ENCODE measurements at places on chromosomes 2 and 18.
A peak's percentile ranks its signal among the peaks of the same experiment; 100 is the strongest.

DNA sequence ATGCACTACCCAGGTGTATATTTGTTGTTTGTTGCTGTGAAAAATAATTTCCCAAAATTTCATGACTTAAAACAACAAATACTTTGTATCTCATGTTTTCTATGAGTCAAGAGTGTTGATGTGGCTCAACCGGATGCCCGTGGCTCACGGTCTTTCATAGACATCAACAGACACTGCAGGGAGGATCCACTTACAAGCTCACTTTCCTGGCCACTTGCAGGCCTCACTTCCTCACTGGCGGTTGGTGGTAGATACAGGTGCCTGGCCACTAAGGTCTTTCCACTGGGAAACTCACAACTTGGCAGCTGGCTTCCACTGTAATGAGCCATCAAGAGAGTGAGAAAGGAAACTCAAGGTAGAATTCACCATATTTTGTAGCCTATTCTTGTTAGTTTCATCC is 662.9 kb downstream of the IRS1 start:
- peak; percentile 5 for DNase-seq

GRCh38 chr2:191666732-191667131 is 11.2 kb upstream of the NABP1 start:
- DNase-seq = peak; percentile 82

- DNase-seq = no peak
Observed at GRCh38 chr2:16389611-16390010, 276.0 kb downstream of the CYRIA start.

- no peak for DNase-seq
Observed at GRCh38 chr18:75408554-75409506, 18.7 kb downstream of the SMIM21 start.

GRCh38 chr18:54032412-54032811 is 192.1 kb downstream of the MBD2 start:
- no peak for DNase-seq

GRCh38 chr2:11541693-11542274 is 7.9 kb downstream of the GREB1 start:
- peak; percentile 18 for DNase-seq

GRCh38 chr2:100060875-100061274 is 81.5 kb downstream of the AFF3 start:
- DNase-seq = peak; percentile 40

DNA sequence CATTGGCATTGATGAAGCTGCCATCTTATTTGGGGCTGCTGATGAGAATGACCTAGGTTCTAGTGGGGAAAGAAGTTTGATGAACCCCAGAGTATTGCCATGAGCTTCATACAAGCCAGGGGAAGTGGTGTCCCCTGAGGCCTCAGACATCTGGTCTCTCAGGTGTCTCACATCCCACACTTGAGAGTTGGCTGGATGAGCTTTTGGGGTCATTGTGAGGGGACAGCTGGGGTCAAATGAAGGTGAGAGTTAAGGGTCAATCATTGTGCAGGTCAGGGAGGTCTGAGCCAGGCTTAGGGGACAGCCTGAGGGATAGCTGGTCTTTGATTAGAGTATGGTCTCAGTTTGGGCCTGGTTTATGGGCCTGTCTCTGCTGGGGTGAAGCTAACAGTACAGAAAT is 336.5 kb downstream of the CYP26B1 start:
- no peak for DNase-seq

DNA sequence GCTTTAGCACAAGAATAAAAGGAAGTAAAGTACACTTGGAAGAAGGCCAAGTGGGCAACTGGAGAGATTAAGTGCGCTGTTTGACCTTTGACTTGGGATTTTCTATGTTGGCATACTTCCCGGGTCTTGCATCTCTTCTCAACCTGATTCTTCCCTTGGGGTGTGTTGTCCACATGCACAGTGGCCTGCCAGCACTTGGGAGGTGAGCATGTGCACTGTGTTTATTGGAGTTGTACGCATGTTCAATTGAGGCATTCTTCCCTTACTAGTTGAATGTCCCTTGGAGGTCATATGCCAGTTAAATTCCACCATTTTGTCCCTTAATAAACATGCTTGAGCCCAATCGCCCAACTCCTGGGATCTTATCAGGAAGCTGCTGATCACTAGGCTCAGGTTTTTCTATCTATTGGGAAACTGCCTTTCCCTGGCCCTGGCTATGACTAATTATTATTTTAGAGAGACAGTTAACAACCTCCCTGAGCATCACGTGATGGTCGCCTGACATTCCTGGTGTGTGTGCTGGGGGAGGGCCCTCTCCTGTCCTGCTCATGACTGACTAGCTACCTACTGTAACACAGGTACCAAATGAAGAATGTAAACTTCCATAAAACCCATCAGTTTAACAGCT is 62.5 kb upstream of the RAPGEF4 start:
- DNase-seq = no peak

GRCh38 chr2:111164078-111164477 is 43.4 kb downstream of the BCL2L11 start:
- no peak for DNase-seq

- no peak for DNase-seq
Observed at GRCh38 chr2:196245378-196246140, 74.2 kb upstream of the STK17B start.

DNA sequence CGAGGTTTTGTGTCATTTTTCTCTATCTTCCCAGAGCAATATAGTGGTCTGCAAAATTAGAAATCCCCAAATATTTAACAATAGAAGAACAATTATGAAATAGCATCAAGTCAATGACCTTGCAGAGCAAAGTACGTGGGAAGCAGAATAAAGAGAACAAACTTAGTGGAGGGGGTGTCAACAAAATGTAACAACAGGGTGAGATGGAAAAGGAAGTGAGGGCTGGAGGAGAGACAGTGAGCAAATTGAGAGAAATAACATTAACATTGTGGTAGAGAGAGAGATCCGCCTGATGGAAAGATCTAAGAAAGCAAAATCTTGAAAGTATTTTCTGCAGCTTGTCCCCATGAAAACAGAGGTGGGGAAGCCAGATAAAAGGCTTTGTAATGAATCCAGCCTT is 23.4 kb downstream of the ARHGAP15 start:
- no peak for DNase-seq

DNA sequence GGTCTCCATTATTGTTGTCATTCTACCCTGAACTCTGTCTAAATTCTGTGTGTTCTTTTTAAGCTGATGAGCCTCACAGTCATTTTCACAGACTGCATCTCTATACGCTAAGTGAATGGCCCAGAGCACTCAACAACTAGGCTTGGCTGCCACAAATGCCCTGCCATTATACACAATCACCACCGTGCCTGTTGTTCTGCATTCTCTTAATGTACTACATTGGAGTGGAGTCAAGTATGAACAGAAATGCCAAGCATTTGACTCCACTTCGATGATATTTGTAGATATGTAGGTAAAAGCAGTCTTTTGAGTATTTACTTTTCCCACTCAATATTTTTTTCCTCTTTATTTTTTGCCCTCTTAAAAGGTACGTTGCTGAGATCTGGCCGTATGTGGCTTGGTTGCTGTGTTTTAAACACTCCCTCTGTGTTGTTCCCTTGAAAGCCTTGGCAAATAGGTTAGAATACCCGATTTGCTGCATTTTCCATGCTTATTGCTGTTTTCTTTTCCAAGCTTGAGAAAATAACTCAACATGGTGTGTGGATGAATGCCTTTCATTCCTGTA is 36.2 kb upstream of the TMEFF2 start:
- no peak for DNase-seq

DNA sequence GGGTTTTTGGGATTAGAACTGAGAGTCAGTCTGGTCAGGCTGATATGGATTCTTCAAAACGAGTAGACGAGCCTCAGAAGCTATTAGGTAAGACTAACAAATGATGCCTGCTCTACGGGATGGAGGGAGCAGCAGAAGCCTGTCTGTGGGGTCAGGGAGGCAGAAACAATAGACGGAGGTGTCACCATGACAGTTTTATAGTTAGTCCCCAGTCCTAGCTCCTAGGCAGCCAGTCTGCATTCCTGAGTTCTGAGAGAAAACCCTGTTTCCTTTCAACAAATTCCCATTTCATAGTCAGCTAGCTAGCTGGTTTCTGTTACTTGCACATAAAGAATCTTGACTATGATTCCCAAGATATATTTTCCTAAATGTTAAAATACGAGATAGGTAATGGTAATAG is 542.1 kb downstream of the PID1 start:
- DNase-seq = no peak

DNA sequence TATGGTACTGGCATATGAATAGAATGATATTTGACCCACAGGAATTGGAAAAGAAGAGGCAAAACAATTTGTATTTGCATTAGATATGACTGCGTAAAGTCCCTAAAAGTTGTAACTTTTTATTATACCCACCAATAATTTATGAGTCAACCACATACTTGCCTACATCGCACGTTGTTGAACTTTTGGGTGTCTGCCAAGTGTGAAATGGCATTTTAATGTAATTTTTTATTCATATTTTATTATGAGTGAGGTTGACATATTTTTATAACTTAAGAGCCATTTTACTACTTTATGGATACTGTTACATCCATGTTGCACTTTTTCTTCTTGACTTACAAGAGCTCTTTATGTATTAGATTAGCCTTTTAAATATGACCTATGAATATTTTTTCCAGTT is 4.6 kb downstream of the DSC2 start:
- no peak for DNase-seq

DNA sequence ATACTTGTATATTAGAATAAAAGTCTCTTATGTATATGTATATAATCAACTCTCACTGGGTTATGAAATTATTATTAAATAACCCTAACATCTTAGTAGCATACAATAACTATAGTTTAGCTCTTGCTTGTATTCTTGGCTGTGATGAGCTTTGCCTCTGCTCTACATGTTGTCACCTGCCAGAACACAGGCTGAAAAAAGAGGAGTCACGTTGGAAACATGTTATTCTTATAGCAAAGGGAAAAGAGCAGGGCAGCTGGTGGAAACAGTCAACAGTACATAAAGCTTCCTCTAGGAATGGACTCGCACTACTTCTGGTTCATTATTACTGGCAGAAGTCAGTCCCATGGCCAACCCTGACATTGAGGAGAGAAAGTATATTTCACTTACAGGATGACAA is 362.0 kb upstream of the KYNU start:
- DNase-seq = no peak

- no peak for DNase-seq
Observed at GRCh38 chr18:66966171-66966570, 362.3 kb upstream of the CDH19 start.

GRCh38 chr2:213958086-213958485 is 452.8 kb upstream of the VWC2L start:
- DNase-seq = no peak

DNA sequence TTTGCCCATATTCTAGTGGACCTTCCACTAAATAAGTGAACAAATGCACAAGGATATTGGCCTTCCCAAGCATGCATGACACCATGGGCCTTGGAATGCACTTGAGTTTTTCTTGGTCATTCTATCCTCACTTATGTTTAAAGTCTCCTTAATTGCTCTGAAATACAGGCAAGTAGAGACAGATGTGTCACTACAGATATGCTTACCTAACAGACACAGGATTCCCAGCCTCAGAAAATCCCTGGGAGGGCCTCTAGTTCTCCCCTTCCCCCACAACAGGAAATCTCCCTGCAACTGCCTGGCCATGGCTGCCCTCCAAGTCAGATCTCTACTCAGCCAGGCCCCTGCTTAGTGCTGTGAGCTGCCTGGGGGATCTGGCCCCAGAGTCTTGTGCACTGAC is 445.2 kb downstream of the IRS1 start:
- no peak for DNase-seq

- no peak for DNase-seq
Observed at GRCh38 chr18:59865241-59865986, 34.4 kb upstream of the PMAIP1 start.

GRCh38 chr18:8701546-8702118 is 3.7 kb upstream of the MTCL1 start:
- no peak for DNase-seq

DNA sequence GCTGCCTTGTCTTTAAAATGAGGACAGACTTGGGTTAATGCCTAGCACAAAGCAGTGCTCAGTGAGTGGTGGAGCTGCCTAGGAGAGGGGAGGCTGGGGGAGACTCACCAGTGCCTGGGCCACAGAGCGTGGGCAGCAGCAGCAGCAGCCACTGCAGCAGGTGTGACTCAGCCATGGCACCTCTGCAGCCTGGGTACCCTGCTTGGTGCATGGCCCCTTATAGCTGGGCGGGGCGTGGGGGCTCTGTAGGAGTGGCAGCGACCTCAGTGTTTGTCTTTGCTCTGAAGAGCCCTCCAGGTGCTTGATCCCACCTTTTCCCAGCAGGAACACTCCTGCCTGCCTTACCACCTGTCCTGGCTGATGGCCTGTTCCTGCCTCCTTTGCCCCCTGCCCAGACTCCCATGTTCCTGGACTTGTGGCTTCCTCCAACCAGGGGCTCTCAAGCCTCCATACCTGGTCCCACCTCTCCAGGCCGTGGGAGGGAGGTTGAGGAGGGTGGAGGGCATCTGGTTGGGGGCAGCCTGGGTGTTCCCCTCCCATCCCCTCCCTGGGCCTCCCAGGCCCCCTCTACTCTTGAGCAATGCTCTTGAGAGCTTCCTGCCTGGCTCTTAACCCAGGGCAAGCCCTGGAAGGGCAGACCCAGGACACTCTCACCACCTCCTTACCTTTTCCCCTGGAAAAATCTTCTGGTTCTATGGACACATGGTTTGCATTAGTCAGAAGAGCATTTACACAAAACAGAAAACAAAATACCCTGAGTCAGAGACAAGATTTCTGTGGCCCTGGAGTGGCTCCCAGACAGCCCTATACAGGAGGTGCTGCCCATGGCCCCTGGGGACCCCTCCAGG is at the start of gene SFTPB:
SFTPB (minus strand) TSS at position 191 of the 848 bp plus-strand sequence; CDS start at position 175, 16 bp downstream.
- no peak for DNase-seq

- DNase-seq = peak; percentile 92
Observed at GRCh38 chr2:136206613-136207012, 88.7 kb upstream of the CXCR4 start.

- DNase-seq = peak; percentile 66
Observed at GRCh38 chr2:136134126-136134525, 16.2 kb upstream of the CXCR4 start.

DNA sequence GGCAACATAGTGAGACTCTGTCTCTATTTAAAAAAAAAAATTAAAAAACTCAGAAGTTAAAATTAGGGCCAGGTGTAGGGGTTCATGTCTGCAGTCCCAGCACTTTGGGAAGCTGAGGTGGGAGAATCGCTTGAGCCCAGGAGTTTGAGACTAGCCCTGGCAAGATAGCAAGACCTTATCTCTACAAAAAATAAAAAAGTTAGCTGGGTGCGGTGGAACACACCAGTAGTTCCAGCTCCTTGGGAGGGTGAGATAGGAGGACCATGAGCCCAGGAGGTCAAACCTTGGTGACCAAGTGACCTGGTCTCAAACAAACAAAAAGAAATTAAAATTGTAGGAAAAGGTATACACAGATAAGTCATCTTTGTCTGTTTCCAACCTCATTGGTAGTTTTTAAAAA is 11.3 kb downstream of the TTLL4 start:
- no peak for DNase-seq

DNA sequence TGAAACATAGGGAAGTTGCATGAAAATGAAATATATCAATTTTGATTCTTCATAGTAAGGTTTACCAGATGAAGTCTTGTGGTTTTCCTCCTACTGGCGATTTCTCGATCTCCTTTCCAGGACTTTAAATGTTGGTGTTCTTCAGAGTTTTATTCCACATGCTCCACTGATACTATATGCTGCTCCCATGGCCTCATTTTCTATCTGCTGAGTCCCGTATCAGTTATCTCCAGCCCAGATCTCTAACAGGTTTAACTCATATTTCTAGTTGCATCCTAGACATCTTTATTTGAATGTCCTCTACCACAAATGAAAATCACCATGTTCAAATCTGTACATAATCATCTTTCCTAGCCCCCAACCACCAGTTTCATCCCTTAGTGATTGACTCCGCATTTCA is 71.8 kb downstream of the COX7A2L start:
- no peak for DNase-seq

Measured in GM12865 (cell line).